ENCODE measurements at places on chromosomes 5 and 9.

GRCh38 chr5:1182633-1183423, 18.6 kb upstream of the SLC6A19 start:
- DNase-seq, result no peak

- no peak for DNase-seq
Observed at GRCh38 chr5:67672636-67673035, 476.0 kb upstream of the CD180 start.

DNA sequence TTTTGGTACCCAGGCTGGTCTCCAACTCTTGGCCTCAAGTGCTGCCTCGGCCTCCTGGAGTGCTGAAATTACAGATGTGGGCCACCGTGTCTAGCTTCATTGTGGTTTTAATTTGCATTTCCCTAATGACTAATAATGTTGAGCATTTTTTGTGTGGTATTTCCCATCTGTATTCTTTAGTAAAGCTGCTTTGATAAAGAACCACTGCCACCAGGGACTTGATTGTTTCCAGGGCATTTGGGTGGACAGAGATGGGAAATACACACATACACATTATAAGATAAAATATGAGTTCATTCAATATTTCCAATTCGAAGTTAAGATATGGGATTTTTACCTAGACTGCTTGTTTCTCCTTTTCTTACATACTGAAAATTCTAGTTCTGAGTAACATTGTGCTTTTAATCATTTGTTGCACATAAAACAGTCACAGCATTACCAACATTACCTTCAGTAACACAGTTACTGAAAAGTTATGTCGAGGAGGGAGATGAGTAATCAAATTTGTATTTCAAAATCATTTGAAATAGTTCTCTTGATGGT, 28.9 kb downstream of the HABP4 start:
- no peak for DNase-seq

DNA sequence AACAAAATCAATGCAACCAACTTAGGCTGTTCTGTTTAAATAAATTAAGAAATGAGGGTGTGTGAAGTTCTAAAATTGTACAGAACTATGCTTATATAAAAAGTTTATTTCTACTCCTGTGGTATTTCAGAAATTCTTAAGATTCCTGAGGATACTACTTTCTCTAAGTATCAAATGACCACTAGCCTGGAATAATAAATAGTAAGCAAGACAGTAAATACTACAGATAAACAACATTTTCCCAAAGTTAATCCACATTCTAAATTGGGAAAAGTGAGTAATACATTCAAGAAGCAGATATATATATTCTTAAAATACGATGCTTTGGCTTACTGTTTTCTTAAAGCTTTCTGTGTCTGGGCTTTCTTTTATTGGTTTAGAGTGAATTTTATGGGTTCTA, 29.5 kb downstream of the CCNH start:
- no peak for DNase-seq

GRCh38 chr9:89204801-89205200, 26.2 kb upstream of the SHC3 start:
- DNase-seq, result no peak

Data from H1 (cell line).